K562 (cell line): ENCODE measurements at places on chromosomes 1 and 21. TPM values are rescaled to one million over a fixed set of nuclear protein-coding genes. Genes with fewer than 3 reads are reported as not detected.

The MROH9 gene
- total RNA-seq, result not detected in 2 replicates

The SIM2 gene
- 0.11 TPM in 2 replicates for total RNA-seq

The IFI44 gene
- total RNA-seq, result 0.11 TPM in 1 of 2 replicates, not detected in the other

The ERICH3 gene
- total RNA-seq, result not detected in 2 replicates

The CELA2A gene
- total RNA-seq, result 0.47 and 0.62 TPM in 2 replicates

The TTC24 gene
- total RNA-seq, result not detected in 2 replicates

The XCL2 gene
- not detected in 2 replicates for total RNA-seq

The PTPRU gene
- total RNA-seq, result 2.7 and 3.1 TPM in 2 replicates

The TMEM52 gene
- 21.5 and 22.5 TPM in 2 replicates for total RNA-seq

The OR1C1 gene
- not detected in 2 replicates for total RNA-seq

The PGBD5 gene
- 0.20 and 0.31 TPM in 2 replicates for total RNA-seq

The EPS8L3 gene
- total RNA-seq, result 0.42 and 0.51 TPM in 2 replicates

The PLA2G2C gene
- 0.13 and 0.29 TPM in 2 replicates for total RNA-seq

The SPATA46 gene
- not detected in 2 replicates for total RNA-seq

The PPIAL4G gene
- total RNA-seq, result not detected in 2 replicates

The ACTN2 gene
- total RNA-seq, result 0.31 and 0.93 TPM in 2 replicates

The TPRG1L gene
- 8.4 and 8.9 TPM in 2 replicates for total RNA-seq

The KCNJ9 gene
- not detected in 2 replicates for total RNA-seq

The LCE1C gene
- total RNA-seq, result not detected in 2 replicates

The MATN1 gene
- 1.8 and 2.3 TPM in 2 replicates for total RNA-seq

The PTGFRN gene
- total RNA-seq, result 29.7 and 33.1 TPM in 2 replicates

The KRTAP19-3 gene
- total RNA-seq, result not detected in 2 replicates

The CLEC20A gene
- total RNA-seq, result not detected in 2 replicates

The TLR5 gene
- 1.8 and 2.8 TPM in 2 replicates for total RNA-seq

The PCBP3 gene
- 0.34 TPM in 1 of 2 replicates, not detected in the other for total RNA-seq

The CA6 gene
- not detected in 2 replicates for total RNA-seq

The AMY1C gene
- total RNA-seq, result not detected in 2 replicates

The OR2L13 gene
- not detected in 2 replicates for total RNA-seq

The ADGRB2 gene
- total RNA-seq, result 0.22 and 0.34 TPM in 2 replicates

The VPS13D gene
- total RNA-seq, result 47.2 and 50.0 TPM in 2 replicates

The E2F2 gene
- total RNA-seq, result 22.5 and 25.3 TPM in 2 replicates

The KLHDC7A gene
- total RNA-seq, result 0.02 TPM in 1 of 2 replicates, not detected in the other

The SELL gene
- total RNA-seq, result 0.51 and 1.1 TPM in 2 replicates

The POMGNT1 gene
- total RNA-seq, result 57.9 and 58.9 TPM in 2 replicates

The CD1E gene
- total RNA-seq, result not detected in 2 replicates

The KCNA10 gene
- total RNA-seq, result not detected in 2 replicates

The FCRLB gene
- 2.4 and 3.1 TPM in 2 replicates for total RNA-seq

The PTPRC gene
- 62.9 and 67.6 TPM in 2 replicates for total RNA-seq

The SMG7 gene
- total RNA-seq, result 62.1 and 69.7 TPM in 2 replicates
